Stimulated activated CD4-positive, alpha-beta T cell treated with anti-CD3 and anti-CD28 coated beads, Interleukin-1b, Interleukin-23, amount 100 ng/mL, for 1 hour (primary cell): ENCODE measurements at places on chromosomes 4 and X.

GRCh38 chr4:118727360-118727759, 42.2 kb downstream of the METTL14 start:
- no peak for DNase-seq

- DNase-seq, result no peak
Observed at GRCh38 chr4:55118397-55118796, 7.0 kb downstream of the KDR start.

DNA sequence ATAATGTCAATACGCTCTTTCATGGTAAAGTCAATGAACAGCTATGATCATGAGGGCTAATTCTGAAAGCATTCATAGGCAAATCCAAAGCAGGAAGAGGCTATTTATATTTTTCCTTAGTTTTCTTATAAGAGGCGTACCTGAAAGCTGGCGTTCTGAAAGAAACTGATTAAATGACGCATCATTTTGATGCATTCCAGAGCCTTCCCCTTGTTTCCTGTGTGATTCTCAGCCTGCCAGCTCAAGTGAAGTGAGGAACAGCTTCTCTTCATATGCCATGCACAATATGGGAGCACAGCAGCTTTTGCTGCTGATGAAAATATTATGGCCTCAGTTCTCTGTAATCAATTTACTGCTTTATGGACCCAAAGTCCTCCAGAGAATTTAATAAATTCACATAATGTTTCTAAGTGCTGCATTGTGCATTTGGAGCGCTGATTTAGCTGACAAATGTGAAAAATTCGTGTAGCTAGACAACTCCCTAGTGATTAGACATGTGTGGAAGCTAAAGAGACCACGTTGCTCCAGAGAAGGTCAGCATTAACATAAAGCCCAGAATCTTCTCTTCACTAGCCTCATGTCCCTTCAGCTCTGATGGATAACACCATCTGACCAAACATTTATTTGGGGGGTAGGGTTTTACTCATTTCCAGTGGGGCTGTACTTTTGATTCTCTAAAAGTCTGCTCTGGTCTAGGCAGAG, 110.8 kb downstream of the GPAT3 start:
- DNase-seq, result no peak

DNA sequence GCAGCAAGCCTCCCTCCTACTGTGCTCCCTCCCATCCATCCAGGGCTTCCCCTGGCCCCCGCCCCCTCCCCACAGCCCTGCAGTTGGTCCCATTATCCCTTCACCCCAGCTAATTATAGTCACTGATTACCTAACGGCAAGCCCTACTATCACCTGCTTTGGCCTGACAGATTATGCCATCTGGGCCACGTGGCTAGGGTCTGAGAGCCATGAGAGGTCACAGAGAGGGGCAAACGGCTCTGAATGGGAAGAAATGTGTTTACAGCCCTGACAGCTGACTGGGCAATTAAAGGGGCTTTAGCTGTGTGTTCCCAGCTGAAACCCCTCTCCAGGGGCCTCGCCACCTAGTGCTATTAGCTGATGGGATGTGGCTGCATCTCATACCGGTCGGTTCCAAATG, 134.4 kb upstream of the CPEB2 start:
- no peak for DNase-seq

DNA sequence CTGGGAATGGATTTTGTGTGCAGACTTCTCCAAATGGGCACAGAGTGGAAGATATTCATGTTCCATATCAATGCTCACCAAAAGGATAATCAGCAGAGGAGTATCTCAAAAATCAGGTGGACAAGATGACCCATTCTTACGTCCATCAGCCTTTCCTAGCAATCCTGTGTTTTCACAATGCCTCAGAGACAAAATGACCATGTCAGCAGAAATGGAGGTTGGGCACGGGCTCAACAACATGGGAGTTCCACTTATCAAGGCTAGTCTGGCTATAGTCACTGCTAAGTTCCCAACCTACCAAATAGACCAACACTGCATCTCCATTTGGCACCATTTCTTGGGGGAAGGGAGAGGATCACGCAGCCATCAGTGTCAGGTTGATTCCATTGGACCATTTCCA, 179.0 kb downstream of the COX7B2 start:
- DNase-seq, result no peak

DNA sequence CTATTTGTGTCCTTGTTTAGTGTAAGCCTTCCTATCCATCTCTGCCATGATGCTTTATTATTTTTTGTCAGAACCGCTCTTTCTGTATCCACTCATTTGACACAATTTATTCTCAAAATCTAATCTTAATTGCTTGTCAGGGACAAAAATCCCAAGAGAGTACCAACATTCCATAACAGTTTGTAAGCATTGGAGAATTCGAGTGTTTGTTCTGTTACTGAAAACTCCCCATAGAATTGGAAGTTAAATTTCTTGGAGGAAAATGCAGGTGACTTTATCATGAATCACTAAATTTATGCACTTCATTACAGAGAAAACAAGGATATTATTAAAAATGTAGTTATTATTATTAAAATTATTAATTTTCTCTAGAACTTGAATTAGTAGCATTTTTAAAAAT, 1986.1 kb downstream of the ARAP2 start:
- DNase-seq, result no peak

GRCh38 chr4:136867465-136867864, 664.8 kb downstream of the PCDH18 start:
- no peak for DNase-seq

GRCh38 chr4:128558896-128559679, 250.4 kb upstream of the JADE1 start:
- no peak for DNase-seq

DNA sequence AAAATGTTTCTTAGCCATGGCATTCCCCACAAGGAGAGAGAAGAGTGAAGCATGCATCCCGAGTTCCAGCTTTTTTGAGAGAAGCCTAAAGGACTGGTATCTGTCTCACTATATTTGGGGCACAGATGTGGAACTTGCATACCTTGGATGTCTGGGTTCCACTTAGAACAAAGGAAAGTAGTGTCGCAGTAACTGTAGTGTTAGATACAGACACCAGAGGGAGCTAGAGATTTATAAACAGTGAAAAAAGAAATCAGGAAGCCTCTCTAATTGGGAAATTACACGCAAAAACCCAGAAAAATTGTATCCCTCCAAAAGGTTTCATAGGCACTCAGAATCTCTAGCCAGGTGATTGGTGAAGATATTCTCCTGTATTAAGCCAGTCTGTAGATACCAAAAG, 34.4 kb downstream of the AGTR2 start:
- DNase-seq, result no peak

DNA sequence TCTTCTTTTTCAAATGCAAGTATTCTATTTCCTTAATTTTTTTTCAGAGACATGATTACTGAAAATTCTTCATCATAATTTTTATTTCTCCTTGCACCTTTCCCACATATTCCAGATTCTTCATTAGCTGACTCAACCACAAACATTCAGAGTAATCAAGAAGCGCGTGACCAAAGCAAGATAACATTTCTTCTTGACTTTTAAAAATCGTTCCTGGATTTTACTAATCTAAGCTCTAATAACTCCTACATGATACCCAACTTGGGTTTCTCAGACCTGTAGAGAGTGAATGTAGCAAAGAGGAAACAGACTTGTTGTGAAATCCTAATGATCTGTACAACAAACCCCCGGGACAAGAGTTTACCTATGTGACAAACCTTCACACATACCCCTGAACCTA, 615.0 kb downstream of the TMA16 start:
- no peak for DNase-seq

DNA sequence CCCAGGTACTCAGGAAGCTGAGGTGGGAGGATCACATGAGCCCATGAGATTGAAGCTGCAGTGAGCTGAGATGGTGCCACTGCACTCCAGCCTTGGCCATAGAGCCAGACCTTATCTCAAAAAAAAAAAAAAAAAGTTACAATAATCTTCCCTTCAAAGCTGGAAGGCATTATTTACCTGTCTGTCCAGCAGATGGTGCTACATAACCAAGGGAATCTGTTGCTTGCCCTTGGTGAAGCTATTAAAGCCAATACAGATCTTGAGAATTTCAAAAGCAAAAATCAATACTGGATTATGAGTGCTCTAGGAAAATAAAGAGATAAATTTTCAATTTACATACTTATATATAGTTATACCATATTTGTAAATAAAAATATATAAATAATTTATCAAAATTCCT, 25.9 kb downstream of the PKD2 start:
- DNase-seq, result no peak

- no peak for DNase-seq
Observed at GRCh38 chr4:169222761-169223160, 48.0 kb downstream of the SH3RF1 start.

DNA sequence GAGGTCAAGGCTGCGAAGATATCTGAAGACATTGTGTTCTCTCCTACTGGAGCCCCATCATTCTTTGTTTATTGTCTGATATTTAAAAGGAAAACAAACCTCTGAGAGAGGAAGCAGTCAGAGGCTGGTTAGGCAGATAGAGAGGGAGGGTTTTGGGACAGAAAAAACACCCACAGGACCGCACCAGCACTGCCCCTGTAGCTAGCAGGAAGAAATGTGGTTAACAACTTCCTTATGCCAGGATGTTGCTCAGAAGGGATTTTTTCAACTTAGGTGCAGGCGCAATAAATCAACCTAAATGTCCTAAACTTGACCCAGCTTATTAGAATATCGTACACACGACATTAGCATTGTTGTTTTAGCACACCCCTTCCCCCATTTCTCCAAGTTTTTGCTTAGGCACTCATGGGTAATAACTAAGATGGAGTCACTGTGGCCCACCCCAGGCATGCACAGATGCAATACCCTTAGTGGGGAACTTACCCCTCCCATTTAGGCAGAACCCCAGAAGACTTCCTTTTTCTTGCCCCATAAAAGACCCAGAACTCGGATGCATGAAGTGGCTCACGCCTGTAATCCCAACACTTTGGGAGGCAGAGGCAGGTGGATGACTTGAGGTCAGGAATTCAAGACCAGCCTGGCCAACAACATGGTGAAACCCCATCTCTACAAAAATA, 2.8 kb upstream of the ZNF718 start:
- no peak for DNase-seq

GRCh38 chrX:107684956-107685385, 56.7 kb downstream of the PRPS1 start:
- DNase-seq, result no peak

DNA sequence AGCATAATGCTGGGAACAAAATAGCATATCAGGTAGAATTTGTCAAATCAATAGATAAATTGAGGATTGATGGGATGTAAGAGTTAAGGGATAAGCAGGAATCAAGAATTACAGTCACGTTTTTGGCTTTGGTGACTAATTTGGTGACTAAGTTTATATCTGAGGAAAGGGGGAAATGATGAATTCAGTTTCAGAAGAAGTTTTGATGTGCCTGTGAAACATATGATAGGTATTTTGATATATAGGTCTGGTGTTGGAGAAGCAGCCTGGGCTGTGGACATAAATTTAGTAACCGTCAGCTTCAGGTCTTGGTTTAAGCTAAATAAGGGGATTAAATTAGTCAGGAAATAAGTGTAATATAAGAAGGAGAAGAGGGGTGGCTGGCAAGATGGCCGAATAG, 79.0 kb upstream of the EDA2R start:
- no peak for DNase-seq

- no peak for DNase-seq
Observed at GRCh38 chrX:153598541-153599191, at the start of gene CCNQ. CCNQ (minus strand) TSS chrX:153599139; CDS start chrX:153599073, 66 bp downstream.

DNA sequence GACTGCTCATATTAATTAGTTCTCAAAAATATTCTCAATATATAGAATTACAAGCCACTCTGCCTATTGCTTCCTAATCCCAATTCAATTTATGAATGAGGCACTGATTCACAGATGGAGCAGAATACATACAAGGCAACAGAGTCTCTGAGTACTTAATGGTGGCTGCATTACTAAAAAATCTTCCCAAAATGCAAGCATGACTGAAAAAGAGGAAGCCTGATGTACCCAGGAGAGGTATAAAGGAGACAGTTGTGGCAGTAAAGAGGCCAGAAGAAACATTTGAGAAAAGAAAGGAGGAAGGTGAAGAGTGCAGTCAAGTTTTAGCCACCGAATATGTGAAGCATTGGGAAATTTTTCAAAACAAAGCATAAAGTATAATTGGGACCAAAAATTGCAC, 163.2 kb upstream of the INTU start:
- DNase-seq, result no peak

- no peak for DNase-seq
Observed at GRCh38 chrX:131958724-131959123, 64.4 kb upstream of the STK26 start.

DNA sequence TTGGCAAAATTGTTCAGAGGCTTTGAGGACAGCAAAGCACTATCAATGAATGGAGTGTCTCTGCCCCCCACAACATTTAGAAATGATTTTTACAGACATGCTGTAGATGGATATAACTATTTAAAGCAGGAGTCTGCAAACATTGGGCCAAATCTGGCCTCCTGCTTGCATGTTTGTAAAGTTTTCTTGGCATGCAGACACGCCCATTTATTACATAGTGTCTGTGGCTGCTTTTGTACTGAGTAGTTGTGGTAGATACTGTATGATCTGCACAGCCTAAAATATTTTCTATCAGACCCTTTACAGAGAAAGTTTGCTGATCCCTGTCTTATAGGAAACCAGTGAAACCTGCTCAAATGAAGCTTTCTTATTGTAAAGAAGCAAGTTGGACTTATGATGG, 45.5 kb upstream of the PHEX start:
- DNase-seq, result no peak

DNA sequence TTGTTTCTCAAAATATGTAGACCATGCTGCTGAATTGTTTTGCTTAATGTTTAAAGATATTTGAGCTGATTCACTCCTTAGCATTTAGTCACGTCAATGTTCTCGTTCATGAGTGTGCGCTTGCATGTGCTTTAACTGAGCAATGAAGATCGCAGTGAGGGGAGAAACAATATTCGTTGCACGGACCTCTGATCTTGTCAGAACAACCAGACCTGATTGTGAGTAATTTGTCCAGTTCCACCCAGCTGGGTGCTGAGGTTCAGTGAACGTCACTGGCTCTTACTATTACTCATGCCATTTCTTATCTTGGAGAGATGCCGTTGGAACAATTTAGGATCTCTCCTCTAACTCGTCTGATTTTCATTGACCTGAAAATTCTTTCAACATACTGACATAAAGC, 15.0 kb upstream of the PRKX start:
- DNase-seq, result no peak

GRCh38 chr4:7792616-7793015, 147.0 kb downstream of the AFAP1 start:
- no peak for DNase-seq

DNA sequence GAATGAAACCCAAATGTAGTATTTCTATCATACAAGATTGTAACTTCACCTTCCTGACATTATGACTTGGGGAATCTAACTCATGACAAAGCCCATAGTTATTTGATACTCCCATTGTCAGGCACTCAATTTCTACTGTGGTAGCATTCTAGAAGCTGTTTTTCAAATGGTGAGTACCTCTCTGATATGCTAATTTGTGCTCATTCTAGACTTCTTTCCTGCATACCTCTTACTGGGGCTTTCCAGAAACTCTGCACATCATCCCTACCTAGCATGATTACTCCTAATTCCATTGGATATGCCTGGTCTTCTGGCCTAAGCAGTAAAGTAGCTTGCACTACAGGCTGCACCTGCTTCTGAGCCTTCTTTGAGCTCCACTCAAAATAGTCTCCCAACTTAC, 50.4 kb upstream of the TMEM184C start:
- DNase-seq, result no peak
